Stimulated activated CD8-positive, alpha-beta memory T cell treated with anti-CD3 and anti-CD28 coated beads, Interleukin-4, amount 100 ng/mL, for 4 hours (primary cell): ENCODE measurements at places on chromosomes 1 and 21.

GRCh38 chr21:44418108-44418875 lies 37.0 kb upstream of the LRRC3 start:
- no peak for DNase-seq

DNA sequence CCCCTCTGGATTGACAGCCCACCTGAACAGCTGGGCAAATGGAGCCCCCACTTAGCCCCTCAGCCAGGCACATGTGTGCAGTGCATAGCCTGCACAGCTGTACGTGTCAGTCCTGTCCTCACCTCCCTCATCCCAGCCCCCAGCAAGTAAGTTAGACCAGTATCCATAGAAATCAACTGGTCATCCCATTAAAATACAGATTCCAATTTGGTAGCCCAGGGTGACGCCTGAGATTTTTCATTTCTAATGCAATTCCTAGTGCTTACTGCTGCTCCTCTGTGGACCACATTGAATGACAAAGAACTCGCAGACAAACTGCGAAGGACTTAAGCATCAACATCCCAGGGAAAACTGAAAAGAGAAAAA lies 99.0 kb upstream of the GJB5 start:
- DNase-seq = no peak

GRCh38 chr21:45393833-45394638 lies 10.9 kb upstream of the COL18A1 start:
- DNase-seq = no peak

- no peak for DNase-seq
Measured at GRCh38 chr1:92563457-92564216, 76.9 kb upstream of the GFI1 start.

GRCh38 chr1:57285992-57286391 lies 137.9 kb downstream of the DAB1 start:
- no peak for DNase-seq

GRCh38 chr1:114702737-114703136 lies 7.4 kb upstream of the AMPD1 start:
- DNase-seq = no peak

DNA sequence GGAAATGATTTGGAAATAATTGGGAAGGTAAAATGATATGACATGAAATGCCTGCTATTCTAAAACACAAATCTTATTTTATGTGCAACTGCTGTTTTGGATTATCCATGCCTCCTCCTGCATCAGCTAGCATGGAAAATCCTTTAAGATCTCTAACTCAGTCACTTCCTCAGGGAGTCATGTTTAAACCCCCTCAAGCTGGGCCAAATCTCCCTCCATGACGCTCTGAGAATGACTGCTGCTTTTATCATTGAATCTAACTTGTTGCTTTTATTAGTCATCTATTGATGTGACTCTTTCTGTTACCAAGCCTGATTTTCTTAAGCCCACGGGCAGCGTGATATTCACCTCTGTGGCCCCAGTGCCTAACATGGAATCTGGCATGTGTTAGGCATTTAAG lies 324.8 kb downstream of the DISC1 start:
- DNase-seq = no peak

DNA sequence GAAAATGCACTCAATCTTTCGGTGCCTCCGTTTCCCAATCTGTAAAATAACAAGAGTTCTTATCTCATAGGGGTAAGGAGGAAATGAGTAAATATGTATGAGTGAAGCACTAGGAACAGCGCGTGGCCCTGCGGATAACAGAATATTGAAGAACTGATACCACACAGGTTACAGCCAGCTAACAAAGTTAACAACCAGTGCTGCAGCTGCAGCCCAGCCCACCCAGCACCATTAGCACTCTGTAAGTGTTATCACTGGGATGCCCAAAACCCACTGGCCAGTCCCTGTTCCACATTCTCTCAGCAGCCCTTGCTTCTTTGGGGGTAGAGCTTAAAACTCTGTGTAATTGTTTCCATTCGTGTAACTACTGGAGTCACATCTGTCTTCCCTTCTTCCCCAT lies 89.5 kb downstream of the VWA5B1 start:
- no peak for DNase-seq

DNA sequence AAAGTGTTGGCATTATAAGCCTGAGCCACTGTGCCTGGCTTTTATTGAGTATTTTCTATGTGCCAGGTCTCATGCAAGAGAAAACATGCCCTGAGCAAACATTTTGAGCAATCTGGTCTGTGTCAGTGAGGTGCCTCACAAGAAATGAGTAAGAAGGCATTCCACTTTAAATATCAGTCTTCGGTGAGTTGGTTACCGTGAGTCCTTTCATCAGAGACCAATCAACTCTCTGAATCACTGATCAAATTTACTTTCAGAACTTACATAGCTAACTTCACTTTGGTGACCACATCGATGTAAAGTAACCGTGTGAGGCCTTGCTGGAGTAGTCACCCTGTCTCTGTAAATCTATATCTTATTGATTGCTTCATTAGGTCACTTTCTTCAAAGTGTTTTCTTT lies 14.3 kb upstream of the DDX59 start:
- DNase-seq = no peak
